ENCODE measurements at places on chromosomes 5 and 9.
A peak's percentile ranks its signal among the peaks of the same experiment; 100 is the strongest.

DNA sequence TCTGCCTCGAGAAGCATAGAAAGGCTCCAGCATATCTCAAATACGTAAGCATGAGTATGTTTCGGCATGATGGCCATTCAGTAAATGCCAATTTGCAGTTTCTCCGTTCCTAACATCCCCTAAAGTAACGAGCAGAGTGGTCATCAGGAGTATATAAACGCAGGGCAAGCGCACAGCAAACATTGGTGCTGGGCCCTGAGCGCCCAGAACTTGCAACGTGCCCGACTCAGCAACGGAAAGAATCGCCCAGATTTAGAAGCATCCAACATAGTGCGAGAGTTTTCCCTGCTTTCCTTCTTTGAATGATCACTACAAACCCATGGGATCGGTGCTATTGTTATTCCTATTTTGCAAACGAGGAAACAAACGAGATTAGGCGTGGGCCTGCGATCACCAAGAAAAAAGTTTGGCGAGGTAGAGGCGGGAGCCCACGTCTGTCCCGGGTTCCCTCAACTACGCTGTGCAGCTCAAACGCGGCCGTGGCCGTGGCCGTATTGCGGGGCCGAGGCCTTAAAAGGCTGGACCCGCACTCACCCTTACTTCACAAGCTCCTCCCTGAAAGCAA is 505 bp downstream of the RPS14 start:
- no peak for DNase-seq

DNA sequence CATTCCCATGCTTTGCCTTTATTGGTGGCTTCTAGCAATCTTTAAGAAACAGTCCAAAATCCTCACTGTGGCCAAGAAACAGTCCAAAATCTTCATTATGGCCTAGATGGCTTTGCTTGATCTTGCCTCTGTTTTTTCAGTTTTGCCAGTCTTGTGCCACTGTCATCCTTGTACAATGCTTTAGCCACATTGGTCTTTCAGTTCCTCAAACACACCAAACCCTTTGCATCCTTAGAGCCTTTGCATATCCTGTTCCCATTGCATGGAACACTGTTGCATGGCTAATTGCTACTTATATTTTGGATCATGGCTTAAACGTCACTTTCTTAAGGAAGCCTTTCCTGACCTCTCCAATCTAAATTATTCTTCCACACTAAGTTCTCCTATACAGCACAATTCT is 22.1 kb downstream of the MRRF start:
- DNase-seq, result no peak

DNA sequence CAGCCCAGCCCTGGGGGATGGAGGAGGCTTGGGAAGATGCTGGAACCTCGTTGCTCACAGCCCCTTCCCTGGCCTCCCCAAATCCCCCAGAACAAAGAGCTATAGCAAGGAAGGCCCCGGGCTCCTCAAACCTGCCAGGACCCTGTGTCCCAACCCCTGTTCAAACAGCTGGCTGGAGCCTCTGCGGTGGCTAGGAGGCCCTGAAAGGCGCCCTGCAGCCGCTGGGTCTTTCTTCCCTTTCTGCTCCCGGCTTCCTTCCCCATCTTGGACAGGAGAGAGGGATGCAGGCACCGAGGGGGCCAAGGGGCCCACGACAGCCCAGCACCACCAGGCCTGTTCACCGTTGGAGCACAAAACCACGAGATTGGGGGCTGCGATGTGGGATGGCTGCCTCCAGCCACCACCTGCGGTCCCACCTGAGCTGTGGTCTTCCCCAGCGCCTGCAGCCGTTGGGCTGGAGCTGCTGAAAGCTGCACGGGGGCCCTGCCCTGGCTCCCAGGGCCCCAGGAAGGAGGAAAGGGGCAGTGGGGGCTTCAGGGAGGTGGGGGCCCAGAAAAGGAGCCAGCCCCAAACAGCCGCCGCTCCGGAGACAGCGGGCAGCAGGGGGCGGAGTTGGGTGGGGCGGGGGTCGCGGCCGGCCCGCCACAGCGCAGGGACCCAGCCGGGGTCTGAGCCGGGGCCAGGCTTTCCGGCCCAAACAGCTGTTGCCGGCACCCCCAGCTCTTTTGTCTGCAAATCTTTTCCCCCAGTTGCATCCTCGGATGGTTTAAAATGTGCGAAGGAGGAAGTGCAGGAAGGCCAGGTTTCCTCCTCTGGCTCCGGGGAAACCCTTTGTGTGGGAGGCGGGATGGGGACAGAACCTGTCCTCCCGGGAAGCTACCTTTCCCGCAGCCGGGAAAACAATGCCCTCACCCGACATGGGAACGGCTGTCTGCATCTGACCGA is 16.1 kb downstream of the NOTCH1 start:
- no peak for DNase-seq

DNA sequence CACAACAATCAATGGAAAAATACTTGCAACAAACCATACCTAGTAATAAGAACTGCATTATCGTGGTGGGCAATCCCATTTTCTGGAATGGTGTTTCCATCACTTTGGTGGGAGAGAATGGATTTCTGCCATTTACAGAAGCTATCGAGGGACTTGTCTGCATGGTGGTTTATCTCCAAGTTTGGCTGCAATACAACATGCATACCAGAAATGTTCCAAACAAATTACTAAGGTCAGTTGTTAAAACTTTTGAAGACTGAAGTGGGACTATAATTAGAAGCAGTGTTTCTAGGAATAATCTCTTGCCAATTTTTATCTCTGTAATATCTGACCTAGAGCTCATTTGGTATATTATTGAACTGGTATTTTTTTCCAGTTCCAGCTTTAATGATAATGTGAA is 30.3 kb downstream of the ADAMTS6 start:
- DNase-seq, result no peak

- DNase-seq, result no peak
Observed at GRCh38 chr9:133869674-133870405, 122.3 kb downstream of the VAV2 start.

- no peak for DNase-seq
Observed at GRCh38 chr9:112401175-112401815, 21.4 kb downstream of the HSDL2 start.

GRCh38 chr9:131709771-131710431 is 30.0 kb downstream of the RAPGEF1 start:
- peak; percentile 89 for DNase-seq

DNA sequence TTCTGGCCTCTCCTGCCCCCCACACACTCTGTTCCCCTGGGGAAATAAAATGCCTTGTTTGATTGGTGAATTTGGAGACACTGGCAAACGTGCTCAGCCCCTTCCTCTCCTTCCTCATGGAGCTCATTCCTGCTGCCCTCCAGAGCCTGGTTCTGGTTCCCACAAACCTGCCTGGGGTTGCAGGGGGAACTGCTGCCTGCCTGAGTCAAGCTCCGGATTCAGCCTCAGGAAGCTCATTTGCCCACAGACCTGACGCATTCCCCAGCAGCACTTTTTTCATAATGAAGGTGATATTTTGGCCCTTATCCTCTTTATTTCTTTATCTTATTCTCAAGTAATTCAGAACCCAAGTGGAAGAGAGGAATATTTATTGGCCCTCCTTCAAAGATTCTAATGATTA is 140.5 kb downstream of the TTLL11 start:
- DNase-seq, result no peak

DNA sequence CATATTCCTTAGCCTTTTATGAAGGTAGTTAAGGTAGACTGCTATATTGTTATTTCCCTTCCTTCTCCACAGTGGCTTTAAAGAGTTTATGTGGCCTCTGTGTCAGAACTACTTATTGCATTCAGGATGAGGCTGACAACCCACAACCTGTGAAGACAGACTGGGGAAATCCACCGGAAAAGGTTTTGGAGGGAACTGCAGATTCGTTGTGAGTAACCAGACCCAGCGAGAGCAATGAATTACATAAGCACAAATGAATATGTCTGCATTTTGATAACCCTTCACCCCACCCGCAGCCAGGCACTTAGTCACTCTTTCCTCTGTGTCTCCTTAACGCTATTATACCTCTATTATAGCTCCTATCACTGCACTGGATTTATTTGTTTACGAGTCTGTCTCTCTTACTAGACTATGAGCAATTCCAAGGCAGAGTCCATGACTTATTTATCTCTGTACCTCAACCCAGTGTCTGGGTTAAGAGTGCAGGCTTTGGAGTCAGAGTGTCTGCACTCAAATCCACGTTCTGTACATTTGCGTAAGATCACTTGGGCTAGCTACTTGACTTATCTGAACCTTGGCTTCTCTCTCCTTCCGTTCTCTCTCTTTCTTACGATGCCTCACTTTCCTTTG is 19.2 kb downstream of the KCTD16 start:
- no peak for DNase-seq

DNA sequence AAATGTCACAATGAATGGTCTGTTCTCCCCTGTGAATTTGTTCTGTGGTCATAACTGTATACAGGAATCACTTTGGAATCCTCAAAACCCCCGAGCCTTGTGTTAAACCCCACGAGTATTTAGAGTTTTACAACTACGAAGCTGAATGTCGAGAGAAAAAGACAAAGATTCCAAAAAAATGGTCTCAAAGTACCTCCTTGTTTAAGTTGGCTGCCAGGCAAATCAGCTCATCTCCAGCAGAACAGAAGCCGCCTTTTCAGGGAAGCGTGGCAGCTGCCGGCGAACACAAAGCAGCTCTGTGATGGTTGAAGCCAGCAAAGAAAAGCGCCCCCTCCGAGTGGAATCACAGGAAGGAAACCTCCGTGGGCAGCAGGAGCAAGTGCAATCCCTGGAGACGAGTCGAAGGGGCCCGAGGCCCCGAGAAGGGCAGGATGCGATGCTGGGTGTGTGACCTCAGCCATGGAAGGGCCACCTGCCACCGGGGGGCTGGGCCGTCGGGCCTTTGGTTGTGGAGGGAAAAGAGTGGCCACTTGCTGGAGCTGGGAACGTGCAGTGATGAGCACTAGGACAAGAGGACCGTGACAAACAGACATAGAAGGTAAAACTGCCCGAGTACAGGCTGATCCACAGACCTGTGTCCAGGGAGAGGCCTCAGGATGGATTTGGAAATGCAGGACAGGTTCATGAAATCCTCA is 706.4 kb downstream of the SEMA5A start:
- no peak for DNase-seq

DNA sequence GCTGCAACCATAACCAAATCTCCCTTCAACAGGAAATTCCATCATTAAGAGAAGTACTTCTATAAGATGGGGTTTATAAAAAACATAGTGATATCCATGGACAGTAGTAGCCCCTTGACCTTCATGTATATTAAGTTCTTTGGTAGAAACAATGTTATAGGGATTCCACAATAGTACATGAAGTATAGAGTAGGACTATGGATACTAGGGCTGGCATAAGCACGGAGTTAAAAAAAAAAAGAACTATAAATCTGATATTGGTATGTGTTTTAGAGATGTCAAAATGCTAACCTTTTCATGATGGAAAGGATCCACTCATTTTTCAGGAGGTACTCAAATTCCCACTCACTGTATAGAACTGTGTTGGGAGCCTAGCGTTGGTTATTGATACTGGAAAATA is 337.6 kb downstream of the FGF10 start:
- DNase-seq, result no peak

DNA sequence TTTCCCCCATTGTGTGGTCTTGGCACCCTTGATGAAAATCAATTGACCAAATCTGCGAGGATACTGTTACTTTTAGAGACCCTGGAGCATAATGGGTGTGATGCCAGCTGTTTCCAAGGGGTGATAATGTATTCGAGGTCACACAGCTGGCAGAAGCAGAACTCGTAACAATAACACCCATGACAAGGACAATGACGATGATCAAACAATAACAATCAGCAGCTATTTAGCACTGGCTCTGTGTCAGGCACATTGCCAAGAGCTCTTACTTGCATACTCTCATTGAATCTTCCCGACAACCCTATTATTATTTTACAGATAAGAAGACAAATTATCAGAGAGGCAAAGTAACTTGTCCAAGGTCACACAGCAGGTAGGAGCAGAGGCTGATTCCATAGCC is 223.7 kb upstream of the MSX2 start:
- no peak for DNase-seq

DNA sequence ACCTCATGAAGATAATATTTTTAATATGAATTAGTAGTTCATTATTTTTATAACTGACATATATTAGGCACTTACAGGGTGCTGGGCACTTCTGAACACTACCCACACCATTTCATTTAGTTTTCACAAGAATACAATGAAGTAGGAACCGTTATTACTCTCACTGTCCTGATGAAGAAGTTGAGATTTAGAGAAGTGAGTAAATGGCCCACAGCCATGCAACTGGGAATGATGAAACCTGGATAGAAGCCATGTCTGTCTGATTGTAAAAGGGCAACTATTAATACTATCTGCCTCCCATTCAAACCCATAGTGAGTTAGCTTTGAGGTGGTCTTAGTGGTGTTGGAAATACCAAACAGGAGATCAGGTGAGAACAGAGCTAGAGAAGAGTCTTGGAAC is 29.6 kb upstream of the OTULINL start:
- DNase-seq, result no peak

GRCh38 chr5:125717209-125717608 is 706.0 kb upstream of the GRAMD2B start:
- no peak for DNase-seq

GRCh38 chr5:168209244-168209995 is 82.0 kb upstream of the WWC1 start:
- no peak for DNase-seq

DNA sequence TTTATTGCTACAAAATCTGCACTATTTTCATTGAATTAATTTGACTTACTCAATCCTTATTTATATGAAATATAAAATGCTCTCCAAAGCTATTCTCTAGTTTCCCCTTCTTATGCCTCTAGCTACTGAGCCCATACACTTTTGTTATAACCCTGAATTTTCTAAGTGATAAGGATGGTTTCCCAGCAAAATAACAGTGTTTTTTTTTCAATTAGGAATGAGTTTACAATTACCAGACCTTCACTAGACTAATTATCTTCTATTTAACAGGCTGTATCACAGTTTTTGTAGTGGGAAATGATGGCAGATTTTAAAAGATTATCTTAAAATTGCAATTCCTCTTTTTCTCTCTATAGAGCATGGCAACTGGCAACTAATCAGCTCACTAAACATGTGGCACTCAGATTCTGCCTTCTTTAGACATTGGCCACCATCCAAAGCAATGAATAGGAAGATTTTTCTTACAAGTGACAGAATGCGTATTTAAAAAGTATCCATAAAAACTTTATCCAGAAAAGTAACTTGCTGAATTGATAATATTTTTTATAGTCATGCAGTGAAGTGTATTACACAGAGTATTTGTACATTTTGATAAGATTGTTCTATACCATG is 585.7 kb upstream of the ZNF608 start:
- no peak for DNase-seq

GRCh38 chr5:77181173-77181572 is 29.3 kb upstream of the PDE8B start:
- DNase-seq, result no peak

- DNase-seq, result no peak
Observed at GRCh38 chr9:16043756-16044578, 491.1 kb downstream of the CCDC171 start.

GRCh38 chr5:32363030-32363429 is 50.3 kb upstream of the MTMR12 start:
- no peak for DNase-seq

DNA sequence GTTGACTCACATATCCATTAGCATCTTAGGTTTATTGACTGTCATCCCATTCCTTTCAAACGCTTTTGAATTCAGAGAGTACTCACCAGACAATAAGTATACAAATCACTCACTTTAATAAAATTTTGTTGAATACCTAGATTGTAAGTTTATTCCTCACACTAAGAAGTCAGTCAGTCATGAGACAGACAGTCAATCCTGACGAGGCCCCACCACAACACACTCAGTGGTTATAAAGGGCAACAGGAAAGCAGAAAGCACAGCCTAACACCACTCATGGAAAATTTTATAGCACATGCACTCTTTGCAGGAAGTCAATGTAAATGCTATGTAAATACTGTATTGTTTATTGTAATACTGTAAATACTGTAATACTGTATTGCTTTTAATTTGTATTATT is 176.3 kb upstream of the PTGER4 start:
- DNase-seq, result no peak
